ENCODE measurements at places on chromosomes 1 and 21.

DNA sequence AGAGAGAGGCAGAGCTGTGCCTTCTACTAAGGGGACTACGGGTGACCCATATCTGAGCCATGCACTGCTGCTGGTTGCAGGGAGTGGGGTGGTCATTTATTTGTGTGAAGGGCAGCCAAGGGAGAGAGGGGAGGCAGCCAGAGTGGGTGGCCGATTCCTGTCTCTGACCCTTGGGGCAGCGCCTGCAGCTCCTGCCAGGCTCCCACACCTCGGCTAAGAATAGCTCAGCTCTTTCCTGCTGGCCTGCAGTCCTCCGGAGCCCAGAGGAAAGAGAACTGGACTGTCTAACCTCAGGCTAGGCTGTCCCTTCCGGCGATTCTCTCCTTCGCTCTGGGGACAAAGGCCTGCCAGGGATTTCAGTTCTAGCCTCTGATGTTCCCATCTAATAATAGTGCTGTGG, 11.6 kb upstream of the CD34 start:
- no peak for DNase-seq

DNA sequence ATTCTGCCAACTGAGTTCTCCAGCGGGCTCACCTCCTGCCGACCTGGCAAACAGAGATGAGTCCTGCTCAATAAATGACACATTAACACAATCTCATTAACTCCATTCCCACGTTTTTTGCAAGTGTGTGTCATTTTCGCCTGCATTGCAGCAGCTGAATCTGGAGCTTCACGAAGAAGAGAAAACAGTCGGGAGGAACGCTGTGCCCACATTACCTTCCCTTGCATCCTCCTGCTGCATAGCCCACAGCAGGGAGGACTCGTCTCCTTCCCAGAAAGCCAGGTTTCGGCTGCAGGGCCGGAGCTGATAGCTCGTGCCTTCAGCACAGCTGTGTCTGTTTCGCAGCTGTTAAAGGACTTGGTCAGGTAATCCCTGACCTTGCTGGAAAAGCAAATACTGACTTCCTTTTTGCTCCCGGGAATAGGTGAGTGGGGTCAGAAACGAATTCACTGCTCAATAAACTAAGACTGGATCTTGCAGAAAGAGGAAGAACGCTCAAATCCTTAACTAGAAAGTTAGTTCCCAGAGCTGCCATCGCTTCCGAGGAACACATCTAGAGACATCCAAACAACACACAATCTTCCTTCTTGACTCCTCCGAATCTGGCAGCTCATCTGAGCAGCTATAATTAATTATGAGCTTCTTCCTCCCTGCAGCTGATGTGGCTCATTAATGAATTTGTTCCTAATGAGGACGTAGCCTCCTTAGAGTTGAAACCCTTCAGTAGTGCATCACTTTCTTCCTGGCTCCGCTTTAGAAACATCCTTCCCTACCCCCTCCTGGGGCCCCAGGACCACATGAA, 33.0 kb downstream of the KANK4 start:
- DNase-seq = no peak

GRCh38 chr1:107415241-107415640, 274.4 kb downstream of the NTNG1 start:
- no peak for DNase-seq

DNA sequence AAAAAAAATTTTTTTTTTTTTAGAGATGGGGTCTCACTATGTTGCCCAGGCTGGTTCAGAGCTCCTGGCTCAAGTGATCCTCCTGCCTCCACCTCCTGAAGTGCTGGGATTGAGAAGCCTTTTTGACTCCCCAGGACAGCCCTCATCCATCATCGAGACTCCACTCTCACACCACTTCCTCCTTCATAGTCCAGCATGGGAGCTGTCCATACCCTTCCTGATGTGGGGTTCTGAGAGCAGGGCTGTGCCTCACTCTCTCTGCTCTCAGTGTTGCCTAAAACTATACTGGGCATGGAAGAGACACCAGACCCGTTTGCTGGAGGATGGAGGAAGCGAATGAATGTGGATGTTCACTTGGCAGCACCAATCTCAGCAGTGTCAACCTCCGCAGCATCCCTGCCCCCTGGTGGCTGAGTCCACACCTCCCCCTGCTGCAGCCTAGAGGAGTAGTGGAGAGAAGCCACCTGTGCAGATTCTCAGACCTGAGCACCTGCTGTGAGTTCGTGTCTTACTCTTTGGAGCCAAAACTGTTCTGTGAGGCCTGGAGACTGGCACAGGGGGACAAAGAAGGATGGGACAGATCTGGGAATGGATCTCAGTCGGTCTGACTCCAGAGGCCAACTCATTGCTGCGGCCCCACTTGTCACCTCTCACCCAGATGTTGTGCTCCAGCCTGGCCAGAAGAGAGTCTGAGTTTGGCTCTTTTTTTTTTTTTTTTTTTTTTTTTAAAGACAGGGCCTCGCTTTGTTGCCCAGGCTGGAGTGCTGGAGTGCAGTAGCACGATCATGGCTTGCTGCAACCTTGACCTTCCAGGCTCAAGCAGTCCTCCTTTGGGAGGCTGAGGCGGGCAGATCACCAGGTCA, 17.7 kb downstream of the TINAGL1 start:
- peak; percentile 51 for DNase-seq

DNA sequence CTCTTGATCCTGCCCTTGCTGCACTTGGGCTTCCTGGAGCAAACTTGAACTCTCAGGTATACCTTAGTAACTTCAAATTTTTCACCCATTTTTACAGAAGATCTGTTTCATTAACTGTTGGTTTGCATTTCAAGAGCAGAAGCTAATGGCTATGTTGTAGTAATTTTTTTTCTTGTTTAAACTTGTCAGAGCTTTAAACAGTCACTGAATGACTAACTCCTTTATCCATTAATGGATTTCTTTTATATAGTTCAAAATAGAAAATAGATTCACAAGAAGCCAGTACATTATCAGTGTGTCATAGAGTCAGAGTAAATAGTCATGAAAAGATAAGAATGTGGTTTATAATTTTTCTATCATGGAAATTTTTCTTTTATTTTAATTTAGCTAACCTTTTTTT, 13.6 kb downstream of the SRSF11 start:
- no peak for DNase-seq

DNA sequence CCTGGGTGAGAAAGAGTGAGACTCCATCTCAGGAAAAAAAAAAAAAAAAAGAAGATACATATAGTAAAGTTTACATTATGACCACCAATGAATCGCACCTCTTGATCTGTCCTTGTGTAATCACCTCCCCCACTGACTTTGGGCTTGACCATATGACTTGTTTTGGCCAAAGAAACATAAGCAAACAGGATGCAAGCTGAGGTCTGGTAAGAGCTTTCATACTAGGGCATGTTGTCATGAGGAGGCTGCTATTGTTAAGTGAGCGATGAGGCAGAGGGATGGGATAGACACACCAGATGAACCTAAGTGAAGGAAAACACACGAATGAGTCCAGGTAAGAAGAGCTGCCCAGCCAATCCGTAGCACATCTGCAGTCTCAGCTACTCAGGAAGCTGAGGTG, 10.7 kb downstream of the ENAH start:
- DNase-seq = no peak

DNA sequence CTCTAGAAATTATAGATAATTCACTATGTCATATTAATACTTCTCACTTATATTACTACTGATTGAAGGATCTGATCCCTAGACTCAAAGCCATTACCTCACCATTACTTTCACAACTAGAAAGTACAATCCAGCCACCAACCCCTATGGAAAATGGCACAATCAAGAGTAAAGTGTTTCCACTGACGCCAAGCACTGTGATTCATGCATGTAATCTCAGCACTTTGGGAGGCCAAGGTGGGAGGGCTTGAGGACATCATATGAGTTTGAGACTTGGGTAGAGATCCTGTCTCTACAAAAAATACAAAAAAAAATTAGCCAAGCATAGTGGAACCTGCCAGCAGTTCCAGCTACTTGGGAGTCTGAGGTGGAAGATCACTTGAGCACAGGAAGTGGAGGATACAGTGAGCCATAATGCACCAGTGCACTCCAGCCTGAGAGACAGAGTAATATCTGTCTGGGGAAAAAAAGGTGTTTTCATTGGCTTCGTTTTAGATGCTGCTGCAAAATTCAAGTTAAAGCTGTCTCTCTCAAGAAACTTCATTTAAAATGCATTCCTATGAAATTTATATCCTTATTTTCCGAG, 126.5 kb downstream of the AKT3 start:
- DNase-seq = no peak

- DNase-seq = no peak
These were observed 9.4 kb upstream of the UAP1 start for GRCh38 chr1:162551969-162552683.

DNA sequence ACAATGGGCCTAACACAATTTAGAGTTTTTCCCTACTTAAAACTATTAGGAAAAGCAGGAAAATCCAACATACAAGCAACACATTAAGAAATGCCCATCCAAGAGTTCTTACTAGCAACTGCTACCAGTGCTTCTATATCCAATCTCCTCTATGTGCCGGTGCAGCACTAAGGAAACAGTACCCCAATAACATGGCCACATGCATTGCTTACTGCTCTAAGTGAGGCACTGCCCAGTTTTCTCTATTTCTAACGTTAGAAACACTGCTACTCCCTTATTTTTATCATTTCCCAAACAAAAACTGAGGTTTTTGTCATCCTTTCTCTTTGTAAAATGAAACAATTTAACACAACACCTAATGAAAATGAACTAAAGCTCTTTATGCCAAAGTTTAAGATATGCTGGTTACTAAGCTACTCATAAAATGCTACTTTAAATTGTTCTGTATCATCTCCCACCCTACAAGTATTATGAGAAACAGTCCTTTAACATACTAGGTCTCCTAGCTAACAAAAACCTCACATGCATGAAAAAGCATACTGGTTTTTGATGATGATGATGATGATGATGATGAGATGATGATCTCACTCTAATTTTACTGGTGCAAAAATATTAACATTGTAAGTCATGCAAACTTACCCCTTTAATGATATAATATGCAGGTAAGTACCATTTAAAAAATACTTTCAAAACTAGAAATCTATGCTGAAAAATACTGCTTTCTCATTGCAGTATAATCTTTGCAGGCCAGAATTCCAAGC, 90.7 kb upstream of the TTC39A start:
- no peak for DNase-seq

GRCh38 chr1:43938892-43939587, 5.4 kb downstream of the ARTN start:
- DNase-seq = no peak

GRCh38 chr1:240906477-240906876, 294.5 kb upstream of the GREM2 start:
- no peak for DNase-seq

GRCh38 chr1:186308264-186309060, 66.6 kb downstream of the TPR start:
- DNase-seq = no peak

DNA sequence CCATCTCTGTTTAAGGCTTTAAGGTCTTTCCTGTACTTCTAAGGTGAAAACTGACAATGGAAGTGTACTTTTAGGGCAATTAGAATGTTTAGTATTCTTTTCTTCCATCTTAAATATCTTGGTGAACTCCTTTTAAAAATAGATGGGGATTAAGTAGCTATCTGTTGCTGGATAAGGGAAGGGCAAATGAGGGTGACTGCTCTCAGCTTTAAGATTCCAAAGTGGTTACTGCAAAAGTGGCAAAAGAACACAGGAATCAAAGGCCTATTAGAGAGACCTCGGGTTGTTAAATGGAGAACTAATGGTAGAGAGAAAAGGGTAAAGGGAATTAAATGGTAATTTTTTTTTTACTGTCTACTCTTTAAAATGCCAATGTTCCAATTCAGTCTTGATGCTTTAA, 774.1 kb upstream of the B3GALT2 start:
- DNase-seq = no peak

GRCh38 chr1:148158341-148159003, 6.4 kb upstream of the NBPF11 start:
- DNase-seq = no peak

DNA sequence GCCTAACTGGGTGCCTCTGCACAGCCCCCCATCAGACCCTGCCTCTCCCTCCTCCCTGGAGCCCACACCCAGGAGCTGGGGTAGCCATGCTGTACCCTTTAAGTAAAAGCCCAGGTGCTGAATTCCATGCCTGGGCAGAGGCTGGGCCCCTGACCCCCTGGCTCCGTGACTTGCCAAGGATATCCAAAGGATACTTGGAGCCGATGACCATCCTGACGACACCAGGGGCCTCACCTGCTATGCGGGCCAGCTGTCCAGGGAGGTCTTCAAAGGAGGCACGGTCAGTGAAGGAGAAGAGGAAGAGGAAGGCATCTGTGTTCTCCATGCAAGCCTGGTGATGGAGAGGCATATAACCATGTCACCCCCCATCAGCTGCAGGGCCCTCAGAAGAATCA, 4.7 kb downstream of the CPLANE2 start:
- DNase-seq = no peak

DNA sequence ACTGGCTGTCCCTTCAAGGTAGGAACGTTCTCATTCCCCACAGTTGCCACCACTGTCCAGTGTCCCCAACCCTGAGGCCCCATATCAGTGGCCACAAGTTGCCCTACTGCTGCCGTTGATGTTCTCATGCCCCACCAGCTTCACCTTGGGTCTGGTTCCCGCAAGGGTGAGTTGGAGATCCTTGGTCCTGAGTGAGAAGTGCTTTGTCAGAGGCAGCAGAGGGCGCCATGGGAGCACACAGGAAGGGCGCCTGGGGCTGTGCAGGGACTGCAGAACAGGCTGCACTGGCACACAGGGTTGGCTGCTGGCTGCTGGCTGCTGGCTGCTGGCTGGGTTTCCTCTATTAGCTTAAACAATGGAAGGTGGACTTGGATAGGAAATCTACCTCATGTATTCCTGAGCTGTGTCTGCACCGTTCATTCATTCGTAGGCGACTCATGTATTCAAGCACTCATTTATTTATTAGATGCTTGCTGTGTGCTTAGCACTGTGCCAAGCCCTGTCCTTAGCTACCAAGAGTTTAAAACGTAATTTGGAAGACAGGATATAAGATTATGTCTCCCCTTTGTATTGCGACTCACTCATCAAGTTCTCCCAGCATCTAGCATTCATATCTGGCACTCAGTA, 2.1 kb upstream of the S100A9 start:
- DNase-seq = no peak
